ENCODE measurements at places on chromosomes 12 and 14.

DNA sequence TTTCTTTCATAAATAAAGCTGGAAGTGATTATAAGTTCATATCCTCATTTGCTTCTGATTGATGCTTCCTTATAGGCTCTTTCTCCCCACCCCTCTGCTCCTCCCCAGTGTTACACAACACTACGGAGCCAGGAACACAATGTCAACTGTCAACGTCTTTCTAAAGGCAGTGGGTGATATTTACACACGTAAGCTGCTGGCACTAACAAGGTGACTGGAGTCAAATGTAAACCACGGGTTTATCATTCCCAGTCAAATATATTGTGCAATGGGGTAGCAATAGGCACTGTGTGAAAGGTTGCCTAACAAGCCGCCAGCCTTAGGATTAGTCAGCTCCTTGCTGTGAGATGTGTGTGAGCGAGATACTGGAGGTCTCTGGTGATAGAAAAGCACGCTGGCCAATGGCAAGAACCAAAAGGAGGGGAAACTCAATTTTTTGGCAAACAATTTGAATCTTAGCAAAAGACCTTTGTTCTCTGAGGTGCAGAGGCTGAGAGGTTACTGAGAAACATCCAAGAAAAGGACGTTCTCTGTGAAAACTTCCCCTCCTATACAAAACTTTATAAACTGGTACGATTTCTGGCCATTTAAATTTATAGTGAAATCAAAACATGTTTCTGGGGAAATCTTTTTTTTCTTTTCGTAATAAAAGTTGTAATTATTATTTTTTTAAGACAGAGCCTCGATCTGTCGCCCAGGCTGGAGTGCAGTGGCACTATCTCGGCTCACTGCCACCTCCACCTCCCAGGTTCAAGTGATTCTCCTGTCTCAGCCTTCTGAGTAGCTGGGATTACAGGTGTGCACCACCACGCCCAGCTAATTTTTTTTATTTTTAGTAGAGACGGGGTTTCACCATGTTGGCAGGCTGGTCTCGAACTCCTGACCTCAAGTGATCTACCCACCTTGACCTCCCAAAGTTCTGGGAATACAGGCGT, 22.3 kb upstream of the HECTD1 start:
- no peak for DNase-seq

DNA sequence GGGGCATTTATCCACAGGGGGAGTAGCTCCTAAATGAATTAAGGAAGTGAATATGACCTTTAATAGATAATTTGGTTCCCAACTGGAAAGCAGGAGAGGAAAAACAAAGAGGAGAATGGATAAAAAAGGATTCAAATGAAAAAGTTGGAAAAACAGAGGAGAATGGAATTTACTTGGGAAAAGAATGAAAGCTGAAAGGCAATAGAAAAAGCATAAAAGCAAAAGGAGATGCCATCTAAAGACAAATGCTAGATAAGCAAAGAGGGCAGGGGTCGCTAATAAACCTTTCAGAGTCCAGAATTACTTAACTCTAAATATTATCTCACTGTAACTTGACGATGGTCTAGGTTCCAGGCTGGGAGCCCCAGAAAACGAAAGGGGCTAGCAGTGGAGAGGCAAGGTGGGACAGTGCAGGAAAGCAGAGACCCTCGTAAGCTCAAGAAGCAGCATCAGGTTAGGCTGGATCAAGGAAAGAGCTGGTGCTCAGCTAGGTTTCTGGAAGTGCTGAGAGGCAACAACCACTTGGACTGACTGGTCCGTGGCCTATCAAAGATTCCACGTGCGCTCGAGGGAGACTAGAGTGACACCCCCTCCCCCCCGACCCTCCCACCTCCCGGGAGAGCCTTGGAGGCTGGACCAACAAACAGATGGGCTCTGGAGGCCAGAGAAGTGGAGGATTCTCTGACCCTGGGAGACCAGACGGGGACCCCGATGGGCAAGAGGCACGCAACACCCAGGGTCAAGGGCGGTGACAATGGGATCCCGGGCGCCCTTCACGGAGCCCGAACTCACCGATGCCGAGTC, 1.2 kb downstream of the SLC2A13 start:
- DNase-seq: no peak

DNA sequence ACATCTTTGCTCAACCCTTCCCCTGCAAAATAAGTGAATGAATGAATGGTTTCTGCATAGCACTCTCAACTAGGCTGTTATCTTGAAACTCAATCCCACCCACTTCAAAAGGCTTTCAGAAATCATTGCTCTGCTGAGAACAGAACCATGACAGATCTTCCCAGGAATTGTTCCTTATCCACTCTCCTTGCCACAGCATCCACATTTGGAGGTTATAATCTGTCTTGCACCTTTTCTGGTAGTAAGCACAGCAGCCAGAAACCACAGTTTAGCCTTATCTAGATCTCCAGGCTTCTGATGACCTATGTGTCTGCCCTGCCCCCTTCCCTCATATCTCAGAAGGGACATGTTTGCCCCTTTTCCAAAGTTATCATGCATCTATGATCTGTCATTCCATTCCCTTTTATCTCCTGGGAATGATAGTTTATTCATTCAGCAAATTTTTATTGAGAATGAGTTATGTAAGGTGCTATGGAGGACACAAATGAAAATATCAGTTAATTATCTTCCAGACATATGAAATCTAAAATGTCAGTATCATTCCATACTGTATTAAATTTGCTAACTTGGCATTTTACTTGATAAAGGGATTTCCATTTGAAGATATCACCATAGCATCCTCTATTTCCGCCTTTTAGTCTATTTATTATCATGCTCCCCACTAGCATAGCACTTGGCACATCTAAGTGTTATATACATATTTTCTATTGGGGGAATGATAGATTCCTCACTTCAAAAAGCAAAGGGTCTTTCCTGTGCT, 21.4 kb downstream of the LGR5 start:
- no peak for DNase-seq

GRCh38 chr14:83172363-83172762, 1638.7 kb upstream of the SEL1L start:
- DNase-seq: no peak

- no peak for DNase-seq
These were observed 68.7 kb downstream of the RPAP3 start for GRCh38 chr12:47636908-47637780.

DNA sequence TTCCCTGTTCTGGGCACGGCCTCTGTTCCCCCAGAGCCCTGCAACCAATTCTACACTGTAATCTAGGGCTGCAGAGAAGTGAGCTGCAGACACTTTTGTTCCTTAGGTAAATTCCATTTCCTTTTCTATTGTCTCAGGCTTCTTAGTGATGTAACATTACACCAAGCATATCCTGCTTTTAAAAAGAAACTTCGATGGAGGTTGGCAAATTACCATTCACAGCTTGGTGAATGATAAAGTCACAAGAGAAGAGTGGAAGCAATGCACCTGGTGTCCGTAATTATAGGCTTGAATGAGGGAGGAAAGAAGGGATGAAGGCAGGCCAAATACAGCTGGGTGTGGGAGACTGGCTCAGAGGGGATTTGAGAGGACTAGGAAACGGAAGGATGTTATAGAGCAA, 68.6 kb downstream of the PPM1A start:
- DNase-seq: no peak

DNA sequence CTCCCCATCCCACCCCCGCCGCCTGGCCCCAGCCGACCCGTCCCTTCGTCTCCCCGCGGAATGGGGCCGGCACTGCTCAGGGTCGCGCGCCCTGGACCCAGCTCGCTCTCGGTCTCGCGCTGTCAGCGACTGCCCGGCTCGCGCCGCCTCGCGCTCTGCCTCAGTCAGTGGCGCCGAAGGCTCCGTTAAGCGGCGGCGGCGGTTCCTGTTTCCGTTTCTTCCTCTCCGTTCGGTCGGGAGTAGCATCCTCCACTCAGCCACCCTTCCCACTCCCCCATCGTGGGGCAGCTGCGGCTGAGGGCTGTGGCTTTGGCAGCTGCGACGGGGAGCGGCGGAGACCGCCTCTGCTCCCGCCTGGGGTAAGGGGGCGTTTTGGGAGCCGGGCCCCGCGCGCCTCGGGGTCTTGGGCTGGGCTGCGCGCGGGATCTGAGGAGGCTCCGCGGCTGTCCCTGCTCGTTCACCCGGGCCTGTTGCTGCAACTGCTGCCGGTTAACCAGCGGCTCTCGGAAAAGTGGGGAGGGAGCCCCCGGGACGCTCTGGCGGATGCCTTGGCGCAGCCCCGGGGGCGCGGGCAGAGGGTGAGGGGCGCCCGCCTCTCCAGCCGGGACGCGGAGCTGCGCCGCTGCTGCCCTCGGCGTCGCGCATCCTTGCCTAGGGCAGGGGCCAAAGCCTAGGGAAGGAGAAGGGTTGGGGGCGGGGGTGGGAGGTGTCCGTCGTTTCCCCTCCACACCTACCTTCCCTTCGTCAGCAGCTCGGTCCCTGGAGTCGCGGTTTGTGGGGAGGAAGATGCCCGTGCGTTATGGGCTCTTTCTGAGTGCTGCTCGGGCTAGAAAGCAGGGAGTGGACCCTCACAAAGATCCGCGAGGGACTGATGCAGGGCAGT, 567 bp downstream of the FUT8 start:
- no peak for DNase-seq

DNA sequence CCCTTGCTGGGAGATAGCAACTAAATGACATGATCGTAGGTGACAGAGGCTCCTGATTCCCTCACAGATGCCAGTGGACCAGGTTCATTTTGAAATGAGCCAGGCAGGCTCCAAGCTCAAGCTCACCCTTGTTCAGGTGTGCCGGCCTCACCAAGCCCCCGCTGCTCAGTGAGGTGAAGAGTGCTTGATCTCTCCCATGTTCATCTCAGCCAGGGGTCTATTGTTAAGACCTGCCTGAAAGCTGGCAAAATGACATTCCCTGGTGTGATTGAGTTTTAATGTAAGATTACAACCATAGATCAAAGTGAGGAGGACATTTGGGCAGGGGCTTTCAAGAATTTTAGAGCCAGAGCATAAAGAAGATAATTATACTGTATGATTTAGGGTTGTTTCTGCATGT, 497.9 kb downstream of the EGLN3 start:
- no peak for DNase-seq

GRCh38 chr14:103122585-103122946, 695 bp upstream of the TNFAIP2 start:
- no peak for DNase-seq

DNA sequence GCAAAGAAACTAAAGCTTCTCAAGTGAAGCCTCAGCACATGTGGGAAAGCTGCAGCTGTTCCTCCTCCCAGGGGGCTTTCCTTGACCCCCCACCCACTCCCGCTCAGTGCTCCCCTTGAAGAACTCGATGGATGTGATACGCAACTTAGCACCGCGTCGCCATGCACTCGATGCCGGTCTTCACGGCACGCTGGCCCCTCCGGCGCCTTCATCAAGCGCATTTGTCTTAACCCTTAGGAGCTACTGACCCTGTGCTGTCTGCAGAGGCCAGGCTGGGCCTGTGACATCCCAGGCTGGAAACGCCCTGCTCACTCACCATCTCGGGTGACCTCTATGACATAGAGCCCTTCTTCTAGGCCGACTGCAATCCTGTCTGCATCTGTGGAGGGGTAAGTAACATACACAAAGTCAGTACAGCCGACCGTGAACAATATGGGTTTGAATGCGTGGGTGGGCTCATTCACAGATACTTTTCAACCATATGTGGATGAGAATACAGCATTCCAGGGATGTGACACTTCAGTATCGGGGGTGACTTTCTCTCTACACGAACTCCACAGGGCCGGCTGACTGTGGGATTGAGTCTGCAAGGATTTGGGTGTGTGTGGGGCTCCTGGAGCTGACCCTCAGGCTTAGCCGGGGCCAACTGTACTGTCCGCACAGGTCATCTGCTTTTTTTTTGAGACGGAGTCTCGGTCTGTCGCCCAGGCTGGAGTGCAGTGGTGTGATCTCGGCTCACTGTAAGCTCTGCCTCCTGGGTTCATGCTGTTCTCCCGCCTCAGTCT, 23.1 kb downstream of the AMN start:
- no peak for DNase-seq

GRCh38 chr12:77645966-77646598, 184.6 kb upstream of the NAV3 start:
- DNase-seq: no peak

GRCh38 chr14:26199590-26200370, 398.1 kb downstream of the NOVA1 start:
- no peak for DNase-seq

- DNase-seq: peak; percentile 58
These were observed 137.5 kb upstream of the CPM start for GRCh38 chr12:69070319-69071090.

- DNase-seq: no peak
These were observed 62.9 kb downstream of the MARK3 start for GRCh38 chr14:103448097-103448496.

DNA sequence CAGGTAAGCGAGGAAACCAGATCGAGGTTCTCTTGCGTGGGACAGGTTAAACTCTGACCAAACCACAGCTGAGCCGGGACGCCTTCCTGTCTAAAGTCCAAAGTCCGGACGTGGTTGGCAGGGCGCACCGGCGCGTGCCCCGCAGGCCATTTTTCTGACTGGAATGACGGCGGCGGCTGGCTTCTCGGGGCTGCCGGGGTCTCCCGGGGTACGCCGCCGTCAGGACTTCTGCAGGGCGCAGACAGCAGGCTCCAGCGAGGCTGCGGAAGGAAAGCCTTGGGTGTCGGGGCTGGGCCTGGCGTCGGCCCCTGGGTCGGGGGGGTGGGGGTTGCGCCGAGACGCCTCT, 32.8 kb downstream of the MIA2 start:
- peak; percentile 29 for DNase-seq

Measured in mesothelial cell of epicardium (in vitro differentiated cells).